LHCN-M2 (cell line): ENCODE measurements at places on chromosomes 5 and 9. TPM values are rescaled to one million over a fixed set of nuclear protein-coding genes. Genes with fewer than 3 reads are reported as not detected.
A peak's percentile ranks its signal among the peaks of the same experiment; 100 is the strongest.

DNA sequence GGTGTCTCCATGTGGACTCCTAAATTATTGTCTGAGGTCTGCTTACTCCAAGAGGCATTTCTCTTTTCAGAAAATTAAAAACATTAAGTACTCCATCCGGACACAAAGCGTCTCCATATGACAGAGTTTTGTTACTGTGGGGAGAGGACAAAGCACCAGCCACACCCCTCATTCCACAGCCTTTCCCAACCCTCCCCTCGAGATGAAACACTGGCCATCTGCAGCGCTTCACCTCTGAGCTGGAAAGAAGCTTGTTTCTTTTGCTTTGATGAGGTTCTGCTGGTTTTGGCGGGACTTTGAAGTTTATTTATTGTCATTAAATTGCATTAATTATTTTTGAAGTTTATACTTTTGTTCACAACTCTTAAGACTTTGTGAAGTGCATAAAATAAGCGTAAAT, 27.6 kb upstream of the NKD2 start:
- DNase-seq: no peak

DNA sequence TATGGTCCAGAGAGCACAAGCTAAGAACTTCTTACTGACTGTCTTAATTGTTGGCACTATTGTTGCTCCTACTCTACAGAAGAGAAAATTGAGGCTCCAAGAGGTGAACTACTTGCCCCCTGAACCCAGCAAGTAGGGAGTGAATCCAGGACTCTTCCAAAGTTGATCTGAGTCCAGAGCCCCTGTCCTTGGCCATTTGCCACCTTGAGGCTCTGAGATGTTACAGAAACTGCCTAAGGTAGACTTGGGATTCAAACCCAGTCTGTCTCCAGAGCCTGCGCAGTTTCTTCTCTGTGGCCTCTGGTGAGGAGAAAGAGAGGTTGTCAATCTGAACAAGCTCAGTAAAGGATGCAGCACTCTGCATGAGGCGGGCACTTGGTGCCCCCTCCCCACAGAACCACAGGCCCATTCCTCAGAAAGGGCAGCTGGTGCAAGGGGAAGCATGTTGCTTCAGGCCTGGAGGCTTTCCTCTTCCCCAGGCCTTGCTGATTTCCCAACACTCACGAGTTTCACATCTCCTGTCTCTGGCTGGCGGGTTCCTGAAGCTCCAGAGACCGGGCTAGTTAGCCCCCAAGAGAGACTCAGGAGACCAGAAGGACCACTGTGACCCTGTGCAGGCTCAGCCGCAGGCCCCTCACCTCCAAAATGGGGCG, 2.9 kb upstream of the LCP2 start:
- no peak for DNase-seq

GRCh38 chr5:10743526-10743925, 17.5 kb downstream of the DAP start:
- DNase-seq: no peak

DNA sequence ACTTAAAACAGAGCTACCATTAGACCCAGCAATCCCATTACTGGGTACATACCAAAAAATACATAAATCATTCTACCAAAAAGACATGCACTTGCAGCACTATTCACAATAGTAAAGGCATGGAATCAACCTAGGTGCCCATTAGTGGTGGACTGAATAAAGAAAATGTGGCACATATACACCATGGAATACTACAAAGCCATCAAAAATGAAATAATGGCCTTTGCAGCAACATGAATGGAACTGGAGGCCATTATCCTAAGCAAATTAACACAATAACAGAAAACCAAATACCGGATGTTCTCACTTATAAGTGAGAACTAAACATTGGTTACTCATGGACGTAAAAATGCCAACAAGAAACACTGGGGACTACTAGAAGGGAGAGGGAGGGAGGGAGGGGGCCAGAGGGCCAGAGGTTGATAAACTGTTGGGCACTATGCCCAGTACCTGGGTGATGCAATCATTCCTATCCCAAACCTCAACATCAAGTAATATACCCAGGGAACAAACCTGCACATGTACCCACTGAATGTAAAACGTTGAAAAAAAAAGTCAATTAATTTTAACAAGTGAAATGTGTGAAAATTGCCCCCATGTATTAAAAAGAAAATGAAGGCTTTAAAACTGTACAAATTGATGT, 24.5 kb upstream of the GPR150 start:
- no peak for DNase-seq

DNA sequence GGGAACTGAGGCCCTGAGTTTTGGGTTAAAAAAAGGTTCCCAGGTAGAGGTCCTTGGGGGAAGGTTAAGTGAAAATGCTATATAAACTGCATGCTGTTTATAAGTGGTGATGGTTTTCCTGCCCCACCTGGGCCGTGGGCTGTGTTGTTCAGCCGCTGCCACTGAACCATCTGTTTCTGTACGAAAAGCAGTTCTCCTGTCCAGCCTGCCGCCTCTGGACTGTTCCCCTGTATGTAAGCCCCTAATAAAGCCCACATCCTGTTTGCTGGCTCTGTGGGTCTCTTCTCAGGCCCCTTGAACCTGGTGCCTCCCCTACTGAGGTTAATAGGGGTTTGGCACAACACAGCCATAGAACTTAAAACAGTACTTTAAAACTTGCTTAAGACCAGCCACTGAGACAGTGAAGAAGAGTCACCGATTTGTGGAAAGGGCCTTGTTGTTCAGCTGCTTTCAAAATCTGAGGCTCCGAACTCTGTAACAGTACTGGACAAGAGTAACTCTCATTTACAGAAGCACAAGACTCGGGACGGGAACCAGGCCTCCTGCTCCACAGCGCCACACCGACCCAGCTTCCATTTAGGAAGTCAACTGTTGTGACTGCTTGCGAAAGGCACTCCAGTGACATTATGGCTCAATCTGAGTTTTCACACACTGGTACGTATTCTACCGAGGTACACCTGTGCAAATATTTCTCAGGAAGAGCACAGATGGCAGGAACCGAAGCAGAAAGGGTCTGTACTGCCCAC, 192.5 kb downstream of the CDK5RAP2 start:
- no peak for DNase-seq

- DNase-seq: no peak
Measured at GRCh38 chr5:103254921-103255320, 3.6 kb upstream of the MACIR start.

DNA sequence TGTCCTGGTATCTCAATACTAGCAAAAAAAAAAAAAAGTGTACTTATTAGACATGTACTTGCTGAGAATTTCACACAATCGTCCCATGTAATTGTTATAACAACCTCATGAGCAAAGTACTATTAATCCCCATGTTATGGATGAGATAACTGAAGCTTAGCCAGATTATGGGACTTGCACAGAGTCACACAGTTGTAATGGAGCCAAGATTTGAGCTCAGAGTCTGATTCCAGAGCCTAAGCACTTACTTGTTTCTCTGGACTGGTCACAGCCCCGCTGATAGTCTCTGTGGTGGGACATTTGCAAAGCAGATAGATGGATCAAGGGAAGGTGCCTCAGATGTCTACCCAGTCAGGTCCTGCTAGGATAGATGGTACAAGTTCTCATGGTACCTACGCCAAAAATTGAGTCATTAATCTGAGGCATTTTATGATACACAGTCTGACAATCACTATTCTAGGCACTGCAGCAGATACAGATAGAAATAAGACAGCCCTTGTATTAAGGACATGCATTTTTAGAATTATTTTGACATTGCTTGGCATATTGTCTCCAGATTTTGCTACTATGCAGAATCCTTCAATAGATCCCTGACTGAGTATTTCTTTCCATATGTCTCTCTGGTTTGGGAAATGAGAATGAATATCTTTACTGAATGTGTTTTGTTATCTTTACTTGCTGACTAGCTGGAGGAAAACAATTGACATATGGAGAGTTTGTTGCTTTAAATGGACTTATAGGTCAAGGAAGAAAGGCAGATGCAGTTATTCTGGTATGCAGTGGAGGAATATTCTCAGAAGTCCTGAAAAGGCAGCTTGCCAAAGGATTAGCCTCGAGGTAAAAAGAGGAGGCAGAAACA, 149.5 kb downstream of the ADAMTSL1 start:
- DNase-seq: no peak

DNA sequence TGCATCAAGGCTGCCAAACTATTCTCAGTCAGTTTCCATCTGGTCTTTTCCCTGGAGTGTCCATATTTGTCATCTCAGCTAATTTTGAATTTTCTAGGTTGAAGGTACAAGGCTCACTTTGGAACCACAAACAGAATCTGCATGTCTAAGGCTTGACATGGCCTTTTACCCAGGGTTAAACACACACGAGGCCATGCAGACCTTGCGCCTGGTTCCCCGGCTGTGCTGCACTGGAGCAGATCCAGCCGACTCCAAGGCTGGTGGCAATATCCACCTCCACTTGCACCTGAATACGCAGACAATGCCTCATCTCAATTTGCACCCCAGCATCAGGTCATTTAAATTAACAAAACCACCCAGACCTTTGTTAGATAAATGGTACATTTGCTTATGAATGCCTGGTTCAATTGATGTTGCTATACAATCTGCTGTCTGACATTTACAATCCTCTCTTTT, 276.2 kb downstream of the HSPA4 start:
- no peak for DNase-seq

GRCh38 chr5:35239911-35240610, 9.8 kb upstream of the PRLR start:
- DNase-seq: no peak

- DNase-seq: peak; percentile 44
Measured at GRCh38 chr5:110377361-110377760, 349.1 kb downstream of the TMEM232 start.

GRCh38 chr5:6889030-6889429, 175.8 kb downstream of the TENT4A start:
- DNase-seq: no peak

GRCh38 chr5:93930098-93930497, 188.7 kb upstream of the POU5F2 start:
- DNase-seq: no peak

Gene RLN2
- total RNA-seq: not detected in 2 replicates

Gene LCN12
- not detected in 2 replicates for total RNA-seq

Gene TNFAIP8
- 25.6 and 26.5 TPM in 2 replicates for total RNA-seq

Gene CCDC192
- total RNA-seq: not detected in 2 replicates

Gene IL5
- not detected in 2 replicates for total RNA-seq
